Activated CD4-positive, alpha-beta memory T cell treated with anti-CD3 and anti-CD28 coated beads, Interleukin-2, amount 10 ng/mL, durations not matched to agents 7 days and 5 days (primary cell): ENCODE measurements at places on chromosomes 4 and X.
A peak's percentile ranks its signal among the peaks of the same experiment; 100 is the strongest.

DNA sequence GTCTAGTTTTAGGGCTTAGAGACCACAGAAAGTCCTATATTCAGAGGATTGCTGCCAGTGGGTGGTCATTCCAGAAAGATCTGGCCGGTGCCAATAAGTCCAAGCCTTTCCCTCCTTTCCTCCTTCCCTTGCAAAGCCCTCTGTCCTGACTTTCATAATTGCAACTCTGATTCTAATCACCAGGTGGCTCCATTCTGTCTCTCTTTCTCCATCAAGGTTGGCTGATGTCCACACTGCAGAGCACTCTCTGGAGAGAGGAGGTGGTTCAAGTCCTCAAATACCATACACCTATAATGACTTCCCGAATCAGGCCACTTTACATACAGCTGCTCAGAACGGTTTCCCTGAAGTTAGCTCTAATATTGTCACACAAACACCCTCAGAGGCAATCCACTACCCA is 22.4 kb upstream of the ARMCX4 start:
- no peak overlapping the region for H3K27ac ChIP-seq
- H3K4me1 ChIP-seq = no peaks in the 10 kb centered on the region
- H3K4me3 ChIP-seq = no peak overlapping the region
- H3K36me3 ChIP-seq = no peaks in the 10 kb centered on the region
- DNase-seq = no peak

DNA sequence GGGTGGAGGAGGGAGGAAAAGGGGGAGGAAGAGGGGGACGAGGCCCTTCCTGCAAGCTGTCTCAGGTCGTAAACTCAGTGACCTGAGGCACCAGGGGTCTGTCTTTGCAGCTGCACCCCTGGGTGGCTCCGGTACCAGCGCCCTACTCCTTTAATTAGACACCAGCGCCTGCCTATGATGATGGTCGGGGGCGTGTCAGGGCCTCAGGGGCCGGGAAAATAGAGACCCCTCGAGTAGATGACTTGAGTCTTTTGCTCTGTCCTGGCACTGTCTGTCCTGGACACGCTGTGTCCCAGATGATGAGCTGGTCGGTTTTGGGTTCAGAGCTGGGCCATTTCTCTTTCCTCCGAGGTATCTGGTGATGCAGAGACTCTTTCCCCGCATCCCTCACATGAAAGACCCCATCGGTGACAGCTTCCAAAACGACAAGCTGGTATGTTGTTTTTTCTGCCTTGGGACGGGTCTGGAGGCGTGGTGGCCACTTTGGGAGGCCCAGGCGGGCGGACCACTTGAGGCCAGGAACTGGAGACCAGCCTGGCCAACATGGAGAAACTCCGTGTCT is 11.2 kb downstream of the SLC25A6 start:
- no peak overlapping the region for H3K4me3 ChIP-seq
- H3K27ac ChIP-seq = peak overlapping the region; percentile 6
- no peaks in the 10 kb centered on the region for H3K27me3 ChIP-seq
- no peaks in the 10 kb centered on the region for H3K4me1 ChIP-seq
- DNase-seq = no peak
- peaks cover 29% of the 10 kb centered on the region for H3K36me3 ChIP-seq

DNA sequence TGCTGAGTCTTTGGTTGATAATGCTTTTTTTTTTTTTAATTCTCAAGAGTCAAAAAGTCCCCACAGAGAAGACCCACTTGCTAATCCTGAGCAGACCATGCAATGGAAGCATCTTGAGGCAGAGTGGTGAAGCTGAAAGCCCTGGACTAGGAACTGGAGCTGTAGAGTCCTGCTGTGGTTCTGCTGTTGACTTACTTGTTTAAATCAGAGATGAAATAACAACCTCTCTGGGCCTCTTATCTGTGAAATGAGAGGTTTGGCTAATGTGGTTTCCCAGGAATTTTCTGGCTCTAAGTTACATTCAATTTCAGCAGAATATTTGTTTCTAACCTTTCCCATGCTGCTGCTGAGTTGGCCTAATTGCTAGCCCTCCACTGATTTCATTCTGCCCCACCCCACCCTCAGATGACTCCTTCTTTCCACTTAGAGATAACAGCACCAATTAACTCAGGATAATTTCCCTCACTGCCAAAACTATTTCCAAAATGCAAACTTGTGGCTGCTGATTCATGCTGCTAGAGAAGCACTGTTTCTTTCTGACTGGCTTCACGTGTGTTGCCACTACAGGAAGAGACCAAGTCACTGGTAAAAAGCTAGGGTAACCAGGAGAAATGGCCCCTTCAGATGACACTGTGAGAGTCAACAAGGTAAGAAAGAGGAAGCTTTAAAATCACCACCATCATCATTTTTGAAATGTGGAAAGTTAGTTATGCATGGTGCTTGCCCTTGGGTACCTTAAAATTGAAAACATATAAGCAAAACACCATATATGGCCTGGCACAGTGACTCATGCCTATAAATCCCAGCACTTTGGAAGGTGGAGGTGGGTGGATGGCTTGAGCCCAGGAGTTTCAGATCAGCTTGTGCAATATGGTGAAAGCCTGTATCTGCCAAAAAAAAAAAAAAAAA is 326.4 kb downstream of the DCHS2 start:
- no peak overlapping the region for H3K4me3 ChIP-seq
- no peaks in the 10 kb centered on the region for H3K4me1 ChIP-seq
- no peaks in the 10 kb centered on the region for H3K36me3 ChIP-seq
- no peaks in the 10 kb centered on the region for H3K27me3 ChIP-seq

DNA sequence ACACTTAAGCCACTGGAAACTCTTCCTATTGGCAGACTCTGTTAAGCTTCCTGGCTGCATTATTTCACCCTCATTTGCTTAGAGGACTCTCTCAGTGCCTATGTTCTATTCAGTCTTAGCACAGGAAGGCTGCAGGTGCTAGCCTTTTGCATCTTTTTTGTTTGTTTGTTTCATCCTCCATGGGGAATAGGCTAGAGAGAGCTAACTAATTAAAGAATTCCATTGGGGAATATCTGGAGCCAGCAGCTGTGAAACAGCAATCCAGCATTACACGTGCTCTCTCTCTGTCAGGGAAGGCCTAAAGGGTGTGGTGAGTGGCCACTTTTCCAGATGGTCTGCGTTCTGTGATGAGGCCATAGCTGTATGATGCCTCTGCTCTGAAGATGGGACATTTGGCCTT is 633.6 kb downstream of the SPRY1 start:
- H3K4me3 ChIP-seq = no peak overlapping the region
- no peak for DNase-seq
- no peaks in the 10 kb centered on the region for H3K4me1 ChIP-seq
- H3K36me3 ChIP-seq = no peaks in the 10 kb centered on the region
- no peaks in the 10 kb centered on the region for H3K27me3 ChIP-seq

DNA sequence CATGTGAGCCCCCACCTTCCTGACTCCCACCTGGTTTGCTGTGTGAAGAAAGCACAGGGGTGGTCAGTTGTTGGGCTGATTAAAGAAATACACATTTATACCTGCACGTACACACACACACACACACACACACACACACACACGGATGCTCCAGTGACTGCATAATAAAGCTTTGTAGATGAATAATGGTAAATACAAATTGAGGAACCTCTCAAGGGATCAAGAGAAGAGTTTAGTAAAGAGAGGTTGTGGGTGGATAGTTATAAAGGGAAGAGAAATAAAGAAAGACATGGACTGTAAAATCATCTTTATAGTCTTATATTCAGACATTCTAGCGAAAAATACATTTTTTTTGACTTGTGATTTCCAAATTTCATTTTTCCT is 144.1 kb downstream of the MGST2 start:
- H3K4me1 ChIP-seq = no peaks in the 10 kb centered on the region
- no peak for DNase-seq
- H3K27ac ChIP-seq = no peak overlapping the region
- peaks cover 12% of the 10 kb centered on the region for H3K27me3 ChIP-seq
- no peak overlapping the region for H3K4me3 ChIP-seq

DNA sequence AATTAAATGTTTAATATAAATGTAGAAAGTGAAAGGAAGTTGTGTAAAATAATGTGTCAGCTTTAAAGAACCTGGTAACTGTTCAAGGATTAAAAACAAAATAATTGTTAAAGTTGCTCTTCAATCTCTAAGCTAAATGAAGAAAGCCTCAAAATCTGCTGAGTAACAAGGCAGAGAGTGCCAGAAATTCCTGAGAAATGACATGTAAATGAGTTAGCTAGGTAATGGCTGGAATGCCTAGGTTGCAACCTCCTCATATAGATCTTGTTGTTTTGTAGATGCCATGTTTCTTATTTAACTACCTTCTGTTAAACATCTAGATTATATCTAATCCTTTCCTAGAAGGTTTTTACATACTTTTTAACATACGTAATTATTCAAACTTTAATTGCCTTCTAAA is 763.6 kb upstream of the AGA start:
- H3K27ac ChIP-seq = no peak overlapping the region
- H3K4me1 ChIP-seq = no peaks in the 10 kb centered on the region
- H3K36me3 ChIP-seq = no peaks in the 10 kb centered on the region
- DNase-seq = no peak
- no peaks in the 10 kb centered on the region for H3K27me3 ChIP-seq

GRCh38 chrX:95218976-95219375 is 1465.7 kb upstream of the DIAPH2 start:
- H3K36me3 ChIP-seq = no peaks in the 10 kb centered on the region
- H3K4me3 ChIP-seq = no peak overlapping the region
- DNase-seq = no peak

DNA sequence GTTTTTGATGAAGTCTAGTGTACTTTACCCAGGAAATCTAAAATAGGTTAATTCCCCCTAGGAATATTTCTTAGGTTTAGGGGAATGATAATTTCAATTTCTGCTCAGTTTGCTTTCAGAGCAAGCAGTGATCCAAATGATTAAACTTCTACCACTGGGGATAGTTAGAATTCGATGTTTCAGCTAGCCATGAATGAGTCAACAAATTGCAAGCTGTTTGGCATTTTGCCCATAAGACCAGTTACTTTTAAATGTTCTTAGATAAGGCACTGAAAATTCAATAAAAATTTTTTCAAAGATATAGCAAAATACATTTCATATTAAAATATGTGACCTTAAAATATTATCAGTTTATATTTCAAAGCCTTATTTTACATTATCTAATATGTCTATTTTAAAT is 993.6 kb downstream of the ARAP2 start:
- no peaks in the 10 kb centered on the region for H3K36me3 ChIP-seq
- no peaks in the 10 kb centered on the region for H3K4me1 ChIP-seq
- H3K27ac ChIP-seq = no peak overlapping the region
- H3K4me3 ChIP-seq = no peak overlapping the region

GRCh38 chr4:187302457-187303150 is 578.9 kb upstream of the FAT1 start:
- DNase-seq = no peak
- H3K36me3 ChIP-seq = no peaks in the 10 kb centered on the region
- no peak overlapping the region for H3K4me3 ChIP-seq
- H3K27me3 ChIP-seq = no peaks in the 10 kb centered on the region

- no peak for DNase-seq
- H3K27ac ChIP-seq = no peak overlapping the region
- H3K4me1 ChIP-seq = no peaks in the 10 kb centered on the region
- H3K27me3 ChIP-seq = no peaks in the 10 kb centered on the region
Observed at GRCh38 chr4:23412701-23413100, 477.1 kb downstream of the PPARGC1A start.

DNA sequence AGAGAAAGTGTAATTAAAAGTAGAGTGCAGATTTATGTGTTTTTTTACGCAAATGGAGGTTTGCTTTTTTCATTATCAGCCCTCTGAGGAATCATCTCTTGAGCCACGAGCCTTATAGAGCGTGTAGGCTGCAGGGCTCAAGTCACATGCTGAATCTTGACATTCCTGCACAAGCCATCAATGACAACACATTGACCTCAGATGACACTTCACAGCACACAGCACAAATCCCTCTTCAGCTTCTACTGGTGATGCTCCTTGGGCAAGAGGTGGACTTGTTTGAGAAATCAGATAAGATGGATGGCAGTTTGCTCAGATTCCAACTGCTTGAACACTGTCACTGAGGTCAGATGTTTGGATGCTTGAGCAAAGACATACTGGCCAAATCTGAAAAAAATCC is 250.6 kb downstream of the SNCA start:
- DNase-seq = no peak
- no peaks in the 10 kb centered on the region for H3K4me1 ChIP-seq
- peaks cover 6% of the 10 kb centered on the region for H3K27me3 ChIP-seq
- H3K27ac ChIP-seq = no peak overlapping the region

DNA sequence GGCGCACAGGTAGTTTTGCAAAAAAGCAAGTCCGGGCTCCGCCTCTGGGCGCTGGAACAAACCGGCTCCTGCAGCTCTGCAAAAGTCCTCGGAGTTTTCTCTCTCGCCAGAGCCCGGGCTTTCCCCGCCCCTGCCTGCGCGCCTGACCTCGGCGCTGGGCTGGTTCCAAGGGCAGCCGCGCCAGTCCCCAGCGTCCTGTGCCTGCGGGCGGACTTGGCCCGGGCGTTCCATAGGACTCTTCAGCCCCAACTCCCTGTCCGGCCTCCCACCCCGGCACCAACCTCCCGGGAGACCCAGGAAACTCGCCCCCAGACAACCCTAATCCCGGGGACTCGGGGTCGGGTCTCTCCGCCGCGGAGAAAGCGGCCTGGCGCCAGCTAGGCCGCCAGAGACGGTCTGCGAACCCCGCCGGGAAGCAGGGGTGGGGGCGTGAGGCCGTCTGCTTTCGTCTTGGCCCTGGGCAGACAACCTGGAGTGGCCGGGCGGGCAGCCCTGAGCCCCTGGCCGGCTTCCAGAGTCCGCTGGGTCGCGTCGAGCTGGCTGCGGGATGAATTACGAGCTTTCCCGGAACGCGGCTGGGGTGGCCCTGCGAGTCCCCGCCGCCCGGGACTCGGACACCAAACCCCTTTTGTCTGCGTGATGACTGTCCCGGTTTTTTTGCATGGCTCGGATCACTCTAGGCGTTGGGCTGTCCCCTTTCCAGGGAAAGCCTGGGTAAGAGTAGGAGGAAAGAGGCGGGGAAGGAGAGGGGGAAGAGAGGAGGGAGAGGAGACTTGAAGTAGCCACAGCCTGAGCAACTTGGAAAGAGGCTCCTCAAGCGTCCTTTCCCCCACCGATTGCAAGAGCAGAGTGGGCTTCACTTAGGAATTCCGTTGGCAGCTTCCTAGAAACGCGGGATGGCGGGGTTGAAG is 916 bp downstream of the MXRA5 start:
- no peak overlapping the region for H3K4me3 ChIP-seq
- no peak for DNase-seq
- H3K27ac ChIP-seq = no peak overlapping the region
- no peaks in the 10 kb centered on the region for H3K4me1 ChIP-seq
- peaks cover 6% of the 10 kb centered on the region for H3K27me3 ChIP-seq
- no peaks in the 10 kb centered on the region for H3K36me3 ChIP-seq

GRCh38 chr4:8278009-8278395 is 8.4 kb downstream of the HTRA3 start:
- no peaks in the 10 kb centered on the region for H3K4me1 ChIP-seq
- H3K27ac ChIP-seq = no peak overlapping the region
- no peaks in the 10 kb centered on the region for H3K27me3 ChIP-seq

- peak overlapping the region; percentile 90 for H3K27ac ChIP-seq
- H3K4me1 ChIP-seq = peaks cover 36% of the 10 kb centered on the region
- peak overlapping the region; percentile 87 for H3K4me3 ChIP-seq
- no peak for DNase-seq
Observed at GRCh38 chr4:143184217-143184502, 557 bp upstream of the USP38 start.

- no peak overlapping the region for H3K4me3 ChIP-seq
- DNase-seq = no peak
- no peaks in the 10 kb centered on the region for H3K36me3 ChIP-seq
- no peaks in the 10 kb centered on the region for H3K27me3 ChIP-seq
Observed at GRCh38 chr4:146261041-146261440, 46.7 kb downstream of the REELD1 start.

- no peaks in the 10 kb centered on the region for H3K27me3 ChIP-seq
- H3K27ac ChIP-seq = peak overlapping the region; percentile 90
- DNase-seq = no peak
- no peak overlapping the region for H3K4me3 ChIP-seq
Observed at GRCh38 chrX:2708021-2708420, 16.9 kb downstream of the CD99 start.
